ENCODE measurements at places on chromosomes 11 and 22.

DNA sequence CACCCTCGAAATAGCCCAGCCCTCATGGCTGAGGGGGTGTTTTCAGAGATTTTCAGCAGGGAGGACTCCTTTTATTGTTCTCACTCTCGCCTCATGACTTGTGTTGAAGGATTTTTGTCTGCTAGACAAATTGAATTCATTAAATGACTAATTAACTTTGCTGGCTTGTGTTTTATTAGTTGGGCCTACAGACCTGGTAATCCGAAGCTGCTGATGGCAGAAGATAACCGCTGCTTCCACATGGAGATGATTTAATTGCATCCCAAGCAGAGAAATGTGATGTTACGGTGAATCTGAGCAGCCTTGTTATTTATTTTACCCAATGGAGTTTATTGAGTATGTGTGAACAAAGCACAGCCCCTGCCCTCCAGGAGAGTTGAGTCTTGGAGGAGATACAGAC, 40.5 kb upstream of the CDON start:
- DNase-seq, result no peak

- no peak for DNase-seq
These were observed 24.4 kb upstream of the A4GALT start for GRCh38 chr22:42745118-42745517.

DNA sequence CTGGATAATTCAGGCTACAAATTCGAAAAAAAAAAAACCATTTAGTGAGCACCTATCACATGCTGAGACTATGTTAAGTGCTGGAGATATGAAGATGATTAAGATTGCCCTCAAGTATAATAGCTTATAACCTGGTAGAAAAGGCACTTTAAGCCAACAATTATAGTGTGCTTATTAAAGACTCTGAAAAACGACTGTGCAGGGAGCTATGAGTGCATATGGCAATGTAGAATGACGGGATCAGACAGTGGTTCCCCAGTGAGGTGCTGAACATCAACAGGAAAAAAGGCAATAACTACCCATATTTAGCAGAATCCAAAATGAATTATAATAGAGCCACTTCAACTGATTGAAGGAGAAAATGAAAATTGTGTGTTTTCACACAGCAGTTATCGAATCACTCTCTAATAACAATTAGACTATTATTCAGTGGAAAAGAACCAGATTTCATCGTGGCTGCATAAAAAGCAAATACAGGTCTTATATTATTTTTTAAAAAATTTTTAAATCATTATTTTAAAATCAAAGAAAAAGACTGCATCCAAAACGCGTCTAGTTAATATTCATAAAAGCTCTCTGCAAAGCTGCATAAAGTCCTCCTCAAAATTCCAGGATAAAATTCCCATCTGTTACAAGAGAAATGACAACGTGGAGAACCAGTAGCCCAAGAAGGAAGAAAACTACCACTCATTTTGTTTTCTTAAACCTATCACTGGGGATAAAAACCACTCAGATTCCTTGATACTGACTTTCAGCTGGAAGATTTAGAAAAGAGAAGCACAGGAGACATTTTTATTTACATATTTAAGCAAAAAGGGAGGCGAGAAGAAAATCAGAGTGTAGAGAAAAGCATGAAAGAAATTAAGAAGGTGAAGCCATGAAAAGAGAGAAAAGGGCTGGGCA, 1.1 kb downstream of the MTMR2 start:
- DNase-seq, result peak; percentile 34

DNA sequence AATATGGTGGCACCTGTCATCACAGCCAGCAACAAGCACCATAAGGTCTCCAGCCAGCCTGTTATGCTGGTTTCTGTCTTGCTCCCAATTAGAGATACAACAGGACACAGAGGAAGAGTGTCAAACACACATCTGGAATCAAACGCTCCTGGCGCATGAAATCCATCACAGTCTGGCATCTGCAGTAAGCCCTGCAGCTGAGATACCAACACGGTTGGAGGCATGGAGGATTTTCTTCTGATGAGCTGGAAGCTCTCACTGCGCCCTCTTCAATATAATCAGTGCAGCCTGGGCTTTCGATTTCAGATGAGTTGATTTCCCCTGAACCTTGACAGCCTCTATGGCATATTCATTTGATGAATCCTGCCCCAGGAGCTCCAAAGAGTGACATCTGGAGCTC, 27.8 kb upstream of the CARS1 start:
- no peak for DNase-seq

DNA sequence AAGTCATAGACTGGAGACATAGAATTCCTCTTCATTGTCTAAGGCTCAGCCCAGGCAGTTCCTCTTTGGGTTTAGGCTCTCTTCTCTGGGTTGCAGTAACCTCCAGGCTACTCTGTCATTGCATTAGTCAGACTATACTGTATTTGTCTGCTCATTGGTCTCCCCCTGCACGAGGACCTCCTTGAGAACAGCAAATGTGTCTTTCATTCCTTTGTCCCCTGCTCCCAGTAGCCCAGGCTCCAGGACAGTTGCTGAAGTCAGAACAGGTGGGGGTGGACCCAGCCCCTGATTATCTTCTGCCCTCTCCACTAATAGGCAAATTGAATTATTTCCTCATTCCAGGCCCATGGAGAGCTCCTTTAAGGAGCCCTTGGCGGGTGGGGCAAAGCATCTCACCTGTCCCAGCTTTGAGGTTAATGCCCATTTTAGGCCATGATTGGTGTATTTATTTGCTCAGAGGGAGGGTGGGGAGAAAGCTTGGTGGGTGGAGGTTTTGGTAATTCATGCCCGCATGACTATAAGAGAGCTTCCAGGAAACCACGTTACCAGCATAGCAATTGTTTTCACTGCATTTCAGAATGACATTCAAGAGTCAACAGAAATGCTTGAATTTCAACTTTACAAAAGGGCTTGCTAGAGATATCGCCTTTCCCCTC, 40.9 kb downstream of the NAV2 start:
- no peak for DNase-seq

DNA sequence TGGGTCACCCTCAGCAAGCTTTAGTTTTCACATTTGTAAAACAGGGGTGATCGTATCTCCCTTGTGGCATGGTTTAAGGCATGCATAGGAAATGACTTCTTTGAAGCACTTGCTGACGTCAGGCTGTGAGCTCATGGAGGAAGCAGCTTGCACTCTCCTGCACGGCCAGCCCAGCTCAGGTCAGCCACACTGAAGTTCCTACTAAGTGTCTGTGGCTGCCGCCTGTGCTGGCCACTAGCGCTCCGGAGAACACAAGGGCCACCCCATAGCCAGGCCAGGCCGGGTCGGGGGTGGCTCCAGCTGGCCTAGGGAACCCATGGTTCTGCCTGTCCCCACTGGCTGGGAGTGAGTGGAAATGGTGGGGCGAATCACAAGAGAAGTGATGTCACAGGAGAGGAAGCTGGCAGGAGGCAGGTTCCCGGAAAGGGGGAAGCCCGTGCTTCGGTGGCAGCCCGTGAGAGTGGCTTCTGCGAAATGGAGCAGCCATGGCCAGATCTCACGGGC, 28.2 kb downstream of the KCTD17 start:
- DNase-seq, result no peak

GRCh38 chr11:4607096-4607495, 935 bp downstream of the TRIM68 start:
- DNase-seq, result no peak

DNA sequence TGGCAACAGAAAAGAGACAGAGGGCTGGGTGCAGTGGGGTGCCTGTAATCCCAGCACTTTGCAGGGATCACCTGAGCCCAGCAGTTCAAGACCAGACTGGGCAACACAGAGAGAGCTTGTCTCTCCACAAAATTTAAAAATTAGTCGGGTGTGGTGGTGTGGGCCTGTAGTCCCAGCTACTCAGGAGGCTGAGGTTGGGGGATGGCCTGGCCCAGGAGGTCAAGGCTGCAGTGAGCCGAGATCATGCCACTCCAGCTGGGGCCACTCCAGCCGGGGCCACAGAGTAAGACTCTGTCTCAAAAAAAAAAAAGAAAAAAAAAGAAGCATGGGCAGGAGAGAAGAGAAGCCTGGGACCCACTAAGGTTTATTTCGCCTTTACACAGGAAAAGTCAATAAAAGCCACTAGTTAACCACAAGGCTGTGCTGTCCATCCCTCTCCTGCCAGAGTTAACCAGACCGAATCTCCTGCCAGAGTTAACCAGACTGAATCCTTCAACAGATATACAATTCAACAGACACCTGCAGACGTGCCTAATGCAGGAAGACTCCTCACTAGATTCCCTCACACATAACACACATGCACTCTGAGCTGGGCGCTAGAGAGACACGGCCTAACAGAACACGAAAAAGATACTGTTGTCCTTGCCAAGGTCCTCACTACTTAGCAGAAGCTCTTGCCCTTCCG, 29.8 kb downstream of the MICAL3 start:
- DNase-seq, result no peak

DNA sequence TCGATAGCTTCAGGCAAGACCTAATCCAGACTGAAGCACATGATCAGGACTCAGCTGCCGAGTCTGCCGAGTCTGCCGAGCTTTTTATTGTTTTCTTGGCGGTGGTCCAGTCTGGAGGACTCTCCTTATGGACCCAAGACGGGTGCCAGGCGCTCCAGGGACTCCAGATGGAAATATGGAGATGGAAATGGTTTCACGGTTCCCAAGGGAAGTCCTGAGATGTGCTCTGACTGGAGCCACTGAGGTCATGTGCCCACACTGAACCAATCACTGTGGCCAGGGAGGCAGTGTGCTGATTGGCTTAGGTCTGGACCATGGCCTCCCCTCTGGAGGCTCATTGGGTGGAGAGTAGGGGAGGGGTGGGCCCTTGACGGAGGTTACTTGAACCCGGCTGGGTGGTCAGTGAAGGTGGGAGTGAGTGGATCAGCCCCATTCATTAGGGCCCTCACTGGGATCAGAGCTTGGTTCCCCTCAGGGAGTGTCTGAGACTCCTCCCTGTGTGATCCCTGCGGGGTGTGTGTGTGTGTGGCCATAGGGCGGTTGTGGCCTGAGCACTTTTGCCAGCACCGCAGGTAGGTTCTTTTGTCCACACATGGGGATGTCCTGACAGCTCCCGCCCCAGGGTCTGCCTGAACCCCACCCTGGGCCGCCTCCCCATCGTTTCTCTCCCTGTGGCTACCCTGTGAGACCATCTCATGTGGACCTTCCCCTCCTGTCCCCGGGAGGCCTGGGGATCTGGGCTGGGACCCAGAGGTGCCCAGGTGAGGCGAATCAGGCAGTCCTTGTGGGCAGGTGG, 14.0 kb downstream of the RPS6KA4 start:
- peak; percentile 100 for DNase-seq

DNA sequence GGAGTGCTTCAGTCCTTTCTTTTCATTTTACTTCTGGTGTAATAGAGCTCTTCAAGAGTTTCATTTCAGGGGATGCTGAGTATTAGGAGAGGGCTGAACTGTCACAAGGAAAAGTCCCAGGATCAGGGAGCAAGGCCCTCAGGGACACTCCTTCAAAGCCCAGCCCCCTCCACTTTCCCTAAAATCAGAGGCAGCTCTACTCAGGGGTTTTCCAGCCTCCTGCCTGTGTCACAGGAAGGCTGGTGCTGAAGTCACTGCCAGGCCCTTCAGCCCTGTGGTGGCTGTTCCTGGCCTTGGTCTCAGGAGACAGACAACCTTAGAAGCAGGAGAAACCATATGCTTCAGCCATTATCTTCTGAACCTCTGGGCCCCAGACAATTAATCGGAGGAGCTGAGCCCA, 36.4 kb upstream of the KIRREL3 start:
- DNase-seq, result peak; percentile 0

DNA sequence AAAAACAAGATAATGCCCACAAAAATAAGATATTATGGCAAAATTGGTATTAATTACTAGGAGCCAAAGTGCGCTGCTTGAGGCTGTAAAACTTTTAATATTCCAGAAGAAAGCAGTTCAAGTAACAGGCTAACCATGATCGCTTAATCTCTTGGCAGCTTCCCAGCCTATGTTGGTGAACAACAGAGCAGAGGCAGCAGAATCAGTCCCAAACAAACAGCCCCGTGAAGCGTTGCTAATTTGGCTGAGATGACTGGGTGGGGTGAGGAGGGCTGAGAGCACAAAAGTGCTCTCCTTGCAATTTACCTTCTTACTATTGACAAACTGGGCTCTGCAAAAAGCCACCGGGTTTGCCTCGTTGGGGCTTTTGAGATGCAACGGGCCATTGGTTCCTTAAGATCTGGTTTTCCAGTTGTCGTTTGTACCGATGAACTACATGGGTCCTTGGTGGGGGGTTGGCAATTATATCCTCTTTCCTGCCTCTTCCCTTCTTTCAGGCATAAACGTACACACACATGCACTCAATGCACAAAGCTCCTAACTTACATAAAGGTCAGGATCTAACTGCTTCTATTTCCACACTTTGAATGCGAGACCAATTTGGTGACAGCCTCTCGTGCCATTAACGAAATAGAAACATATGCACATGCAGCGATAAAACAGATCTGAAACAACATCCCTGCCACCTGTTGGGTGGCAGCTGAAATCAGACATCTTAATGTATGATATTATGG, 407.6 kb upstream of the CADM1 start:
- peak; percentile 89 for DNase-seq

- DNase-seq, result no peak
These were observed 2.5 kb downstream of the MAML2 start for GRCh38 chr11:96340555-96340885.

GRCh38 chr11:61171907-61172306, 10.7 kb upstream of the VPS37C start:
- DNase-seq, result no peak

GRCh38 chr11:113518716-113519495, 43.7 kb upstream of the DRD2 start:
- peak; percentile 30 for DNase-seq

GRCh38 chr11:112161012-112161411, 2.9 kb downstream of the IL18 start:
- no peak for DNase-seq

- no peak for DNase-seq
These were observed 95.1 kb downstream of the MN1 start for GRCh38 chr22:27706489-27706888.

- DNase-seq, result no peak
These were observed 18.3 kb downstream of the KMT5B start for GRCh38 chr11:68194675-68195294.

- DNase-seq, result no peak
These were observed 9.2 kb upstream of the AIFM3 start for GRCh38 chr22:20957683-20958431.

- no peak for DNase-seq
These were observed 1.1 kb upstream of the SERGEF start for GRCh38 chr11:18013790-18014507.

GRCh38 chr22:38240734-38241252, 32.0 kb downstream of the TMEM184B start:
- DNase-seq, result peak; percentile 53

- DNase-seq, result no peak
These were observed 321.6 kb downstream of the AASDHPPT start for GRCh38 chr11:106399076-106399511.

DNA sequence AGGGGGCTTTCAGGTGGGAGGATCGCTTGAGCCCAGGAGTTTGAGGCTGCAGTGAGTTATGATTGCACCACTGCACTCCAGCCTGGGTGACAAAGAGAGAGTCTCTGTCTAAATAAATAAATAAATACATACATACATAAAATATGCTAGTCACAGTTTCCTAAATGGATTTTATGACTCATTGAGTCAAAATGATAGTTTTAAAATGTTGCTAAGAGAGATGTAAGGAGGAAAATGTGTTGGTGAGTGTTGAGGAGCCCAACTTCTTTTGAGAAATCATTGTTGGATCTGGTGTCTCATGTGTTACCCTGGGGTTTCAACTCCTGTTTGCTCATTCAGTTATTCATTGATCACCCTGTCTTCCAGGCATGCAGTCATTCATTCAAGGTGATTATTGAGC, 21.0 kb downstream of the PARVB start:
- DNase-seq, result no peak

GRCh38 chr11:47886096-47886495, 37.9 kb upstream of the NUP160 start:
- DNase-seq, result no peak

- no peak for DNase-seq
These were observed 1.5 kb downstream of the TMEM121B start for GRCh38 chr22:17119481-17120202.

GRCh38 chr11:17673951-17674350, 45.4 kb upstream of the MYOD1 start:
- no peak for DNase-seq
